ENCODE measurements at places on chromosomes 5 and 9.

GRCh38 chr9:92180669-92181181 lies 65.5 kb upstream of the SPTLC1 start:
- DNase-seq: peak; percentile 89

- no peak for DNase-seq
Measured at GRCh38 chr5:80283360-80283759, 27.5 kb upstream of the SERINC5 start.

GRCh38 chr5:94266170-94266569 lies 352.2 kb downstream of the KIAA0825 start:
- DNase-seq: no peak

DNA sequence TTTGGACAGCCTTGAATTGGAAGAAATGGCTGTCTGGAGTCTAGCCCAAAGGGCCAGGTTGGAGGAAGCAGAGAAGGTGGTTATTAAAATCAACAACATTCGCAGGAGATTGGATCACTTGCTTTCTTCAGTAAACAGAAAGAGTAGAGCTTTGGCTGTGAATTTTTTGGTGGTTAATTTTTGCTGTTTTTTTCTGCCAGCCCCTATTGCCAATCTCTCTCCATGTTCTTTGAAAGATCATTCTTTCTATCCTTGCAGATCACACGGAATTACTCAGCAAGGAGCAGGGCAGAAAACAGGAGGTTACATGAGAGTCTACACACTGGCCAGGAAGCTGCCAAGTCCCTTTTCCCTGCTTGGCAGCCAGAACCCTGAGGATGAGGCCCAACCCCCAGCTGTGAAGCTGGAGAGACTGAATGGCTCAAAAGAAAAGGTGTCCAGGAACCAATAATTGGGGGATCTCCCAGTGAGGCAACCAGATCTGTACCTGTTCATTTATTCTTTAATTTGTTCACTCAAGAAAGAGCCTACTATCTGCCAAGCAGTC lies 13.0 kb downstream of the GLRX start:
- peak; percentile 65 for DNase-seq

DNA sequence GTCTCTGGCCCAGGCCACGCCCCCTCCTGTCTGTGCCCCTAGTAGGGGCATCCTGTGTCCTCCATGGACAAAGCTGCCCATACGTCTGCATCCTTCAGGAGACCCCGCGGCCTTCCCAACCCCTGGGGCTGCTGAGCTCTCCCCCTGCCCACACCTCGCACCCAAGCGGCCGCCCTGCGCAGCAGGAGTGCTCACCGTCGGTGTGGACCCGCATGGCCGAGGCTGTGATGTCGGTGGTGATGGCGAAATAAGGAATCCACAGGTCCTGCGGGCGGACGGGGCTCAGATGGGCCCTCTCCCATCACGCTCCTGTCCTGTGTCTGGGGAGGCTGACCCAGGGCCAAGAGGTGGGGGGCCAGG lies 4.8 kb upstream of the NSMF start:
- no peak for DNase-seq

DNA sequence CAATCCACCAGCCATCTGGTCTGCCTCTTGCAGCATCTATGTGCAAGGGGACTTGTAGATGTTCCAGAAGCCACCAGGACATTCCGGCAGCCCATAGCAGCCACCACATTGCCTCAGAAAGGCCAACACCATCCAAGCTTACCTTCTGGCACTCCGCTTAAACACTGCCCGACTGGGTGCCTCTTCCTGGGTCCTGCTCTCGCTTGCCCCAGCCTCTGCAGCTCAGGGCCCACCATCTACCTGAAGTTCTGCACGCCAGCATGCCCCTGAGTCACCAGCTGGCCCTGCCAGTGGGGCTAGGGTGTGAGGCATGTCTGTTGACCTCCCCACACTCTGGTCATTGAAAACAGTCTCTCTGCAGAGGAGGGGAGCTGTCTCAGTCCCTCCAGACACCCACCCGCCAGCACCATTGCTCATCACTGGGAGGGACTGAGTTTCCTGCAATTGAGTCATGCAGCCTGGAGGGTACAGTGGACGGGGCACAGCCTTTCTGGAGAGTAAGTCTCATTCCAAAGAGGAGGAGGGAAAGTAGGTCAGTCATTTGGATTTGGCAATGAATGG lies 16.9 kb upstream of the COL5A1 start:
- DNase-seq: no peak

DNA sequence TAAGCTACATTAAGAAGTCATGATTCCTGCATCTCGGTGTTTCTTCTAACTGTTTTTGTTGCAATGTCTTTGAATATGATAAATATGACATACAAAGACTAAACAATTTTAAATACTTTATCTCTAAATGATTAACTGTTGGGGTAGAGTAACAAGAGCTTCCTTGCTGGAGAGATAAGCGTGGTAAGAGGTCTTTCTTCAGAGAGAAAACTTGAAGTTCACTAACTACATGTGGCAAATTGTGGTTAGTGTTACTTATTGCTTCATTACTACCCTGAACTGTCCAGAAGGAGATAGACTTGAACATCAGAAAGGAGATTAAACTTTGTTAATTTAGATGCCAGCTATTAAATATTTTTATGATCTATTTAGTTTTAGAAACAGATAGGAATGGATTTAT lies 7.0 kb upstream of the ARSB start:
- no peak for DNase-seq

- DNase-seq: no peak
Measured at GRCh38 chr5:1034421-1034905, 25.9 kb downstream of the NKD2 start.

GRCh38 chr9:116697362-116697761 lies 10.3 kb downstream of the TRIM32 start:
- DNase-seq: no peak

DNA sequence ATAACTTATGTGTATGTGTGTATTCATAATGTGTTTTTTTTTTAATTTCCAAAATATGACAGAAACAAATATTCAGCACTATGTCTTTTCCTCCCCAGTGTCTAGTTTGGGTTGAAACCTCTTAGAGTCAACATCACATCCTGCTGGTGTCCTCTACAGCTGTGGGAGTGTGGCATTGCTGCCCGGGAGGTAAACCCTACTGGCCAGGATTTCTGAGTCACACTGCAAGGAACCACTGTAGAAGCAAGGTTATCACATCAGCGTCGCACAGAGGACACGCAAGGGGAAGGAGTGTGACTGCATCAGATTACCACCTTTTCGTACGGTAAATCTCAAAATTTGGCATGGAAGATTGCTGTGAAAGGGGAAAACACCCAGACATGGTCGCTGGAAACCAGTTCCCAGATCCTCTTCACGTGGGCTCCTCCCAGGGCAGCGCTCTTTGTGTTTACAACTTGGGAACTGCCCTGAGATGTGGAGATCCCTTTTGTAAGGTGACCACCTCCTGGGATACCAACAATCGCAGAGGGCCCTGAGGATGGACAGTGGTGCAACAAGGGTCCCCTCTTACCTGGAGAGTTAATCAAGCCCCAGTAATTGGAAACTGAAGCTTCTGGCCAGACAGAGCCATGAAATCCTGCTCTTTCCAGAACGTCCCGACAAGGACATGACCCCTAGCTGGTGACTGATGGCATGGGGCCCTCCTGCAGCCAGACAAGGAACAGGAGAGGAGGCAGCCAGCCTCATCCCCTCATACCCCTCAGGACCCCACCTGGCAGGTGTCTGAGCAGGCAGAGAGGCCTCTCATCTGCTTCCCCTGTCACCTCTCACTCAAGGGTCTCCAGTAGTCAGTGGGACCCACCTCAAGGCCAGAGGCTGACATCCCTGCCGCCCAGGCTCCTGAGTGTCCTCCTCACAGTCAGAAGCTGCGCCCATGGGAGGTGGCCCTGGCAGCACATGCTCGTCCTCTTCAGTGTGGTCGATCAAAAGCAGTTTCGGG lies 194.7 kb downstream of the MED10 start:
- DNase-seq: no peak

GRCh38 chr5:174245516-174246075 lies 200.1 kb downstream of the NSG2 start:
- DNase-seq: peak; percentile 37

GRCh38 chr9:137516144-137516917 lies 33.9 kb downstream of the PNPLA7 start:
- no peak for DNase-seq

DNA sequence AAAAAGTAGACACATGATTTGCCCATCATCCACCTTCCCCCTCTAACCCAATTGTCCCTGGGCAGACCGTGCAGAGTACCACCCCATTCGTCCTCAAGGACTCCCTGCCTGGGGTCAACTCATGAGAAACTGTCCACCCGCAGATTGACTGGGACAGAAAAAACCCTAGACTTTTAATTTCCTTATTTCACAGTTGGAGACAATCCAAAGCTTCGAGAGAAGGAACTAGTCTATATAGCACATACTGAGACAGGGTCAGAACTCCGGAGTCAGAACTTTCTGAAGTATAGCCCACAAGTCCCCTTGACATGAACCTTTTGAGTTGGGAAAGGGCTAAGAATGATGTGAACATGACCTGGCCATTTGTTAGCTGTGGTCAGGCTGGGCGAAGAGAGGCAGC lies 7.5 kb upstream of the GPX3 start:
- no peak for DNase-seq

GRCh38 chr9:112884101-112884500 lies 6.6 kb downstream of the SLC46A2 start:
- no peak for DNase-seq

DNA sequence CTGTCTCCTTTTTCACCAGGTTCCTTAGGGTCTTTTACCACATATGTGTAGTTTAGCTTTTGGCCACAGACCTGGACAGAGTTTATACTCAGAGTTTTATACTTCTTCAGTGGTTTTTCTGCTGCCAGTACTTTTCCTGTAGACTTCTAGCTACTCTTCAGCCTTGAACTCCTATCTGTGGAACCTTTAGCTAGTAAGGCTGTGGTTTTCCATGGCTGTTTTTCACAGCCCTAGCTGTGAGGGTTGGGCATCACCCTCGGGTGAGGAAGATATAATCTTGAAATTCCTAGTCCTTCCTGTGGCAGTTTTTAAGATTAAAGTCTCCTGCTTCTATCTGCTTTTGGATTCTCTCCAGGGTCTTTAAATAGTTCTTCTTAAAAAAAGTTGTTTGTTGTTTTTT lies 109.1 kb downstream of the FGF1 start:
- DNase-seq: no peak

DNA sequence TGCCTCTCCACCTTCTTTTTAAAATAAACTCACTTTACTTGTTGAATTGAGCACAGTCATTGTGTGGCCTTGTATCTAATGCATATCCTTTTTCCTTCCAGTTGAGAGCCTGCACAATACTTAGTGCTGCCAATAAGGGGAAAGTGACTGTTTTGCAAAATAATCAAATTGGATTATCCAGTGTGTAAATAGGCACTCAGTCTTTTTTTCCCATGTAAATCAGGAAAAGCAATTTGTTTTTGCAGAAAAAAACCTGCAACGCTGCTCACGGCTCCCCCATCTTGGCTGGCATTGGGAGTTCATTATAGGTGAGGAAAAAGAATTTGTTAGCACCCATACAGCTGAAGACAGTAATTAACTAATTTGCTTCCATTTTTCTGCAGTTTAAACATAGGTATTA lies 299.9 kb downstream of the CSNK1G3 start:
- no peak for DNase-seq

GRCh38 chr5:36694351-36694750 lies 87.9 kb downstream of the SLC1A3 start:
- no peak for DNase-seq

DNA sequence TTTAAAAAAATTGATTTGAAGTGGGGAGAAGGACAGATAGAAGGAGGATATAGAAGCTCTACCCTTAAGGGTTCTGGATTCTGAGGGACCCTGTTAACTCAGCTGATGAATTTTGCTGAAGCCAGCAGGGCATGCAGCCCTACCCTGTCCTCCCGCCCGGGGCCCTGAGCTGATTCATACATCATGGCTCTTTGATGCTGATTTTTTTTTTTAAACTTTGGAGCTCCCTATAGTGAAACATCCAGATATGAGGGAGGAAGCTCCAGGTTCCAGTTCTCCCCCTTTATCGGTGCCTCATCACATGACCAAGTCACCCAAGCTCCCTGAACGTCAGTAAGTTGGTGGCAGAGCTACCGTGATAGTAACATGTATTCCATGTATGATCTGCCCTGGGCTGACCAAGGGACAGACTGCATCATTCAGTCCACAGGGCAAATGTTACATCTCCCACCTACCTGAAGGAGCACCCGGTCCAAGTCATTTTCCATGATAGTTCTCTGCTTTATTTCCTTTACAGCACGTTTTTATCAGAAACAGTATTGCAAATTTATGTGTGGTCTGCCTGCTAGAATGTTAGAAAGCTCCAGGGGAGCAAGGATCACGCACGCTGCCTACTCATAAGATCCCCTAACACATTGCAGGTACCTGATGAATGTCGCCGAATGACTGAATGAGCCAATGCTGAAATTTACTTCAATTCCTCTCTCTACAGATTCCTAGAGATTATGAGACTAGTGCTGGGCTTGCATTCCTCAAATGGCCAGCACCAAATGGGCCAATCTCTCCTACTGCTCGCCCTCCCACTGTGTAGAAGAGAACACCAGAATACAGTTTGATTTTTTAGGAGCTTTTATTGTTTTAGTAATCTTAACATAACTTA lies 25.9 kb downstream of the SPARC start:
- no peak for DNase-seq

DNA sequence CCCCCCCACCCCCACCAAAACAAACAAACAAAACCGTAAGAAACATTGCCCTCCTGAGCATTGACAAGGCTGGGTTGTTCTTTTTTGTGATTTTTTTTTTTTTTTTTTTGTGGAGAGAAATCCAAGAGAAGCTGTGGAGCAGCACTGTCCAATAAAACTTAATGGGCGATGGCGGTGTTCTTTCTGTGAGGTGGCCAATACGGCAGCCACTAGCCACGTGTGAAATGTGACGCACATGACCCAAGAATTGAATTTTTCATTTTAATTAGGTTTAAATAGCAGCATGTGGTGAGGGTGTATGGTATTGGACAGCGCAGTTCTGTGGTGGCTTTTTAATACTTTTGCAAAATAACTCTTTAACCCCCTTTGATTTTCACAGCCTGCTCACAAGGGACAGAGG lies 251.1 kb downstream of the PDZD2 start:
- DNase-seq: no peak

DNA sequence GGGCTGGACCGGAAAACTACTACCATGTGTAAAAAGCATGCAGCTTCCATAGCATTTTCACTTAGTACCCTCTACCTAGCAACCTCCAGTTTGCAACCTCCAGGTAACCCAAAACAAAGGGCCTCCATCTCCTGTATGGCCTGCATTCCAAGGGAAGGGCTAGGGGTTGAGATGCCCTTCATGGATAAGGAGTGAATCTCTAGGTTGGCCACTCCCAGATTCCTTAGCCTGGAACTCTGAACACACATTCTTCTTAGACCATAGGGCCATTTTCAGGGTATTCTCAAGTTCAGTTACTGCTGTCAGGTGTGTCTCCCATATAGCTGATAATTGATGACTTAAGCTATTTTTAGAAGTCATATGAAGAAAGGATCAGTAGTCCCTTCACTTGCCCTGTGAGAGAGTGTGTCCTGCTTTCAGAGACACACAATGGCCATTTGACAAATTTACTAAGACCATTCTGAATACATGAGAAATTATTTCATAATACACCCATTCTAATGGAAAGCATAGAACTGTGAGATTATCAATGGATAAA lies 22.5 kb downstream of the HSPB3 start:
- DNase-seq: no peak

GRCh38 chr5:89273289-89273688 lies 390.3 kb upstream of the MEF2C start:
- DNase-seq: no peak
